T-helper 2 cell treated with Interferon-gamma antibody and Interleukin-4, amounts not matched to agents 5 μg/mL and 100 μg/mL, for 36 hours (primary cell): ENCODE measurements at places on chromosomes 11 and 22.

- peak; percentile 70 for DNase-seq
Observed at GRCh38 chr22:26656891-26657851, at the start of gene MIAT. Gene MIAT (plus strand): TSS chr22:26657588.

DNA sequence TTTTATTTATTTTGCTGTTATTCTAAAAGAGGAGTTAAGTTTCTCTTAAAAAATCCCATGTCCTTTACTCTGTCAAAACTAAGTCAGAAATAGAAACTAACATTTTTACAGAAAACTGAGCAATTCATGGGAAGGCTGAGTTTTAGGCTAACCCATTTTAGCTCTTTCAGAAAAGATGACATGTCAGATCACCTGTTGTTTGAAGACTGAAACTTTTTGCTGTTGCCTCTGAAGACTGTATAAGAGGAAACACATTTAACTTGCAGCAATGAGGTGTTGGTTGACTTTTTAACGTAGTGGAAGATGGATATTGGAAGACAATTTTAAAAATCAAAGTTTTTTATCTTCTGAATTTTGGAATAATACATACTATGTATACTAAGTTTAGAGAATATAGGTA, 115.4 kb downstream of the METTL15 start:
- no peak for DNase-seq

DNA sequence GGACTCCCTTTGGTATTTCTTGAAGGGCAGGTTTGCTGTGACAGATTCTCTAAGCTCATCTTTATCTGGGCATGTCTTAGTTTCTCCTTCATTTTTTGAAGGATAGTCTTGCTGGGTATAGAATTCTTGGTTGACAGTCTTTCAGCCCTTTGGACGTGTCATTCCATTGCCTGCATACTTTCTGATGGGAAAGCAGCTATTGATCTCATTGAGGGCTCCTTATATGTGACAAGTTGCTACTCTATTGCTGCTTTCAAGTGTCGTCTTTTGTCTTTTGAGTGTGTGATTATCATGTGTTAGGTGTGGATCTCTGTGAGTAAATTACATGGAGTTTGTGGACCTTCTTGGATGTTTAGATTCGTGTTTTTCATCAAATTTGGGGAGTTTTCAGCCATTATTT, 21.9 kb downstream of the IGHMBP2 start:
- no peak for DNase-seq

GRCh38 chr22:43293655-43294392, 49.3 kb downstream of the SCUBE1 start:
- DNase-seq = no peak

DNA sequence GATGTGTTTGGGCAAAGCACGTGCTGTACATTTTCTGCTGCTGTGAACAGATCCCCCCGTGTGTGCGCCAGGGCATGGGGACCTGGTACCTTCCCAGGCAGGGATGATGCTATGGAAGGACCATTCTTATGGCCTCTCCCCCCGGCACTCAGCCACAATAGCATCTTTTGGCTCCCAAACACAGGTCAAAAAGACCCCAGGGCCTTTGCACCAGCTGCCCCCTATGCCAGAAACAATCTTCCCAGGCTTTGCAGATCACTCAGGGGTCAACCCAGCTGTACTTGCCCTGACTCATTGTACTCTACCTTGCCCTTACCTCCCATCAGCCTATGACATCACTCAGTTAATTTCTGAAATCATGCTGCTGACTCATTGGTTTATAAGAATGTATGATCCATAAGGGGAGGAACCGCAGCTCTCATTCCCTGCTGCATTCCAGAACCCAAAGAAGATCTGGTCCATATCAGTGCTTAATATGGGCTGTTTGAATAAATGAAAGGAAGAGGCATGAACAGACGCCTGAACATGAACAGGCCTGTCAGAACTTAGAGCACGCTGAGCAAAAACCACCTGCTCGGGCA, 100.7 kb downstream of the CELSR1 start:
- no peak for DNase-seq

DNA sequence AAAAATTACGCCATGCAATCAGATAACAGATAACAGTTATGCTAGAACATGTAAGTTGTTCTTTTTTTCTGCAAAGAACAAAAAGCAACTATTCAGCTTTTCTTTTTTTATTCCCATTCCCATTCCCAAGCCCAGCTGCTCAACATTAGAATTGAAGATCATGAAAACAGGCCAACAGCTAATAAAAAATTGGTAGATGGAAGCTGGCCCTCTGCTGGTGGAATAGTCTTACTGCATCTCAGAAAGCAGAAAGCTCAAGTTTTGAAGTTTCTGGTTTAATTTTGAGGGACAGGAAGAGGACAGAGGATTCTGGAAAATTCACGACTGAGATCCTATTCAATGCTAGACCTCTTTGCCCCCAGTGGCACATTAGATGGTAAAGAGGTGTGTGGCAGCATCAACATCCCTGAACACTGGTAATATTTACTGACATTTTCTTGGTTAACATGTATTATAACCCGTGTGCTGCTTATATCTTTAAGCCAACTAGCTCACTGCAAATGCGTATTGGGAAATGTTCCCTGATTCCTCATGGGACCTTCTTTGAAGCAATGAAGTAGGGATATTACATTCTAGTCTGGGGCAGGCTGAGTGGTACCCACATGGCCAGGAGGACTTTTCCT, 591.2 kb downstream of the OPCML start:
- DNase-seq = no peak

DNA sequence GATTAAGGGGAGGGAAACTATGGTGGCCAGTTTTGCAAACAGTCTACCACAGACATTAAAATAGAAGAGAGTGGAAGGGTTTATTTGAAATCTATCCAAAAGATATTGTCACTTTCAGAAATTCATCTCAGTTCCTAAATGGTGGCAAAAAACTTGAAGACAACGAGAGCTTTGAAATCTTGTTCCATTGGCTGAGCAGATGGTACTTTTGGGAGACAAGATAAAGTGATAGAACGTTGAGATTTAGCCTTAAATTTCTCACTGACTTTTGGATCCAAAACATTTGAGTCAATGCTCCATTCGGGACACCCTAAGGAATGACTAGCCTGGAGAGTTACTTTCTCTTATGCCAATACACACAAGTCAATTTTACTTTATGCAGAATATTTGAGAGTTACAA, 319.1 kb upstream of the LARGE1 start:
- DNase-seq = no peak

DNA sequence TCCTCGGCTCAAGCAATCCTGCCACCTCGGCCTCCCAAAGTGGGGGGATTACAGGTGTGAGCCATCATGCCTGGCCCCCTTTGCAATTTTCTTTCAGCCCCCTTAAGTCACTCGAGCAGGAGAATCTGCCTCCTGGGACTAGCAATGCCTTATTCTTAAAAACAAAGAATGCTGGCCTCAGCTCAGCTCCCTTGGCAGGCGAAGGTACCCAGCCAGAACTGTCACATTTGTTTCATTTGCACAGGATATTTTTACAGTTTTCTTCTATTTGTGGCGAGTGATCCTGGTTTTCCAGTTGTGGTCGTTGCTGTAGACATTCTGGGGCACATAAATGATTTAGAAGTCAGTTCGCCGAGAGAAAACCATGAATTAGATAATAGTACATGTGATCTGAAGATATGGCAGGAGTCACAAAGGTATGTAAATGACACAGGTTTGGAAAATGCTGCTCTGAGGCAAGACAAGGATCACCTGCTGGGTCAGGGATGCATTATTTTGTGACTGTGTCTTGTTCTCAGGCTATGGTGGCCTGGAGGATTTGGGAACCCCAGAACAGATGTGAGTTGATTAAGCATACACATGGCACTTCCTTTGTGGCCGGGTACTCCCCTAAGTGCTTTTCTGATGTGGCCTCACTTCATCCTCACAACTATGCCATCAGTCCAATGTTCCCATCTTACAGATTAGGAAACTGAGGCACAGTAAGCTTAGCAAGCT, 51.2 kb upstream of the SLC22A12 start:
- DNase-seq = no peak

DNA sequence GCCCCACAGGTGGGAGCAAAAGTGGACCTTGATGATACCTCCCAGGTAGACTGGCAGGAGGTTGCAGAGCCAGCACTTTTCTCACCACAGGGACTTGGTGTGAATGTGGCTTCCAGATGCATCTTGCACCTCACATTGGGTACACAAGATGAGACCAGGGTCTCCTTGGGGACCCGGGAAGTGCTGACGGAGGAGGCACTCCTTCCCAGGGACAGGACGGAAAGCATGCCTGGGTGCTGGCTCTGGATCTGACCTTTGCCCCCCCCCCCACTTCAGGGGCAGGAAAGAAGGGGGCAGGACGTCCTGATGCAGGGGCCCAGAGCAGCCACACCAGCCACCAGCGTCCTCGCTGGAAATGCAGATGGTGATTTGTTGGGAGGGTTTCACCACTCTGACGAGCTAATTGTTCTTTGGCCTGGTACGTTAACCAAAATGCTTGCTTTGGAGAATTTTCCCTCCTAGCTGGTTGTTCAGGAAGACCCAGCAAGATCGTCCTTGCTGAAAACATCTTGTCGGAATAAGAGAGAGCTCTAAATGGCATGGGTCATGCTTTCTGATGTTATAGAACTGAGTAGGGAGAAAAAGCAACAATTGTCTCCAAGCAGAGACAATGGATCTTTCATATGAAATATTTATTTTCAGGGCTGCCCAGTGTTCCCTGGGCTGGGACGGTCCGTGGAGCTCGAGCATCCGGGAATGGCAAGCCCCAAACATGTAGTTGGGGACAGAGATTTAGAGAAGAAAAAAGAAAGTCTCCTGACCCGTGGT, 74.4 kb upstream of the PPARA start:
- DNase-seq = no peak

DNA sequence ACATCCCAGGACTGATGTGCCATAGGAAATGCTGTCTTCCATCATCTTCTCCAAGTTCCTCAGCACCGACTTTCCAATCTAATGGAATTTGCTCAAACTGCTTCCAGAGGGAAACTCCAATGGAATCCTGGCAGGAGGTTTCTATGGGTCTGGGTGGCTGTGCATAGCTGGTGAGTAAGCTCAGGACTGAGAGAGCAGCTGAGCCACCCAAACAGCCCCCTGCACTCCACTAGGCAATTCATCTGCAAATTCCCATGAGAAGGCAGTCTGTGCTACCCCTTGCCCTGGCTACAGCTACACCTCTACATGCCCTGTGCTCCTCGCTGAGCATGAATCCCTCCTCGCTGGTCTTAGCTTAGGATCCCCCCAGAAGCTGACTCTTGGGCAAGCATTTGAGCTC, 127.9 kb upstream of the CSNK2A3 start:
- DNase-seq = no peak

GRCh38 chr11:73894725-73895335, 18.0 kb downstream of the PAAF1 start:
- no peak for DNase-seq

DNA sequence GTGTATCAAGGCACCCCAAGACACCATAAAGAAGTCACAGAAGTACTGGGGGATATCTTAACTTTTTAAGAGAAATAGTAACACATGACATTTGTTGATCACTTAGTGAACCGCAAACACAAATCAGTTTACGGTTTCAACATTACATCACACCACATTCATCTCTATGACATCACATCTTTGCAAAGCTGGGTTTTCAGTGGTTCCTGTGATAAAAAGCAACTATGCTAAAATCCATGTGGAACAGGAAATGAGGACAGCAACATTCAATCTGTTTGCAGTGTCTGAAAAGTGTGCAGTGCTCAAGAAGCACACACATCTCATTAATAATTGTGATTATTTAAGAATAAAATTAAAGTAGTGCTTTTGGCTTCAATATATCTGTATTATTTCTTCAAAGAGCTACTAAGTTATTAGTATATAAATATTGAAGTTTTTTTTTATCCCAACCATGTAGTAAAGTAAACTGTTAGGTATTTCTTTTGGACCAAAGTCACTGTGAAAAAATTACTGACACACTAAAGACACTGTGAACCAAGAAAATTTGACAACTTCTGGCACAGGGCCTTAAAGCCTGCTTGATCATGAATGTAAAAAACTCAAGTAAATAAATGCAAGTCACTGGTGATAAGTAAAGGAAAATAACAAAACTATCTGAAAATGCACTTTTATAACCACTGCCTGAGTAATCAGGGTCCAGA, 156.0 kb upstream of the SOX6 start:
- DNase-seq = no peak

GRCh38 chr11:102761646-102762238, 18.7 kb downstream of the MMP10 start:
- no peak for DNase-seq

GRCh38 chr11:804599-804964, 449 bp downstream of the PIDD1 start:
- DNase-seq = no peak

- DNase-seq = no peak
Observed at GRCh38 chr11:65401073-65401802, 14.8 kb downstream of the FRMD8 start.

DNA sequence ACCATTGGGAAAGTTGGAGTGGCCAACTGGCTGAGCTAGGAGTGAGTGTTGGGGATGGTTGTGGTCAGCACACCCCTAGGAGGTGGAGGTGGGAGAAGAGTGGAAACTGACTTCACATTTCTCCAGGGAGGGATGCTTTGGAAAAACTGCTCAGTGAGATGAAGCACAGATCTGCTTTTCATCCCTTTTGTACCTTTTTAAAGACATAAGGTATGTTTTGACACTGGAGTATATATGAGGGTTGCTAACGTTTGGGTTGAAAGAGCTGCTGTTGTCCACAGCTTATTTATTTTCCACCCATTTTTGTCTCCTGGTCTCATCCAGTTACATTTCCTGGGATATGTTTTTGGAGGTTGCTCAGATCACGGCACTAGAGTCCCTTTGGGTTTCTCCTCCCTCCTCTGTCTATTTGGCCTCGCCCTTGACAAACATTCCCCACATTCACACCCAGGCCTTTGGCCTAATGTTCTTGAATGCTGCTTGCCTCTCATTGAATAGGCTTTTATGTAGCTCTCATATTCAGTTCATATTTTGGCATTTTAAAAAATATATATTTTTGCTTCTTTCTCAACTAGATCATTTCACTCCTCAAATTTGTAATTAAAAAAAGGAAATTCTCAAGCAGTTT, 8.3 kb downstream of the SREBF2 start:
- no peak for DNase-seq

DNA sequence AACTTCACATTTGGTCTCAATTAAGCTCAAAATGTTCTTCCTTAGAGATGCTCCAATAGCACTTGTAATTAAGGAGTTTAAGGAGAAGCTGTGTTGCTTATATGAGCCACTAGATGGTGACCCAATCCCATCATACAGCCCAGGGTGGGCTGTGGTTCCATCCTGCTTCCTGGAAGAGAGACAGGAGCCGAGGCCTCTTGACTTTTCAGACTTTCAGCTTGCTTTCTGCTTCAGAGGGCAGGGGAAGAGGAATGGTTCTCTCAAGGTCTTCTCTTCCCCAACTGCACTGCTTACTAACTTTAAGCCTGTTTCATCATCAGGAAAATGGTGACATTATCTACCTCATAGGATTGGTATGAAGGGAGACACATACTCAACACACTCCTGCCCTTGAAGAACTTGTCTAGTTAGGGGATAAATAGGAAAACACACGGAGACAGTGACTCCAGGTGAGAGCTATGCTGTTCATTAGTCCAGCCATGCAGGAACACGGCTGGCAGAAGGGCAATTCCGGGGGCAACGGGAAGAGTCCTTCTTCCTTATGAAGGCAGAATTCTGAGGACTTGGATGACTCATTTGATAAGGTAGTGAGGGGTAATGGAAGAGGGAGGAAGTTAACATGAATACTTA, 20.1 kb downstream of the TMEM218 start:
- DNase-seq = no peak

GRCh38 chr22:37300551-37301017, 18.3 kb downstream of the CYTH4 start:
- no peak for DNase-seq

GRCh38 chr11:134243913-134244312, 9.2 kb downstream of the THYN1 start:
- no peak for DNase-seq
